ENCODE measurements at places on chromosomes 2 and 18.

GRCh38 chr2:85309699-85310321, 18.0 kb downstream of the TGOLN2 start:
- DNase-seq: no peak

- DNase-seq: no peak
Measured at GRCh38 chr2:192419786-192420185, 225.1 kb upstream of the TMEFF2 start.

- peak; percentile 84 for DNase-seq
Measured at GRCh38 chr2:219350710-219351221, 18.2 kb upstream of the RESP18 start.

DNA sequence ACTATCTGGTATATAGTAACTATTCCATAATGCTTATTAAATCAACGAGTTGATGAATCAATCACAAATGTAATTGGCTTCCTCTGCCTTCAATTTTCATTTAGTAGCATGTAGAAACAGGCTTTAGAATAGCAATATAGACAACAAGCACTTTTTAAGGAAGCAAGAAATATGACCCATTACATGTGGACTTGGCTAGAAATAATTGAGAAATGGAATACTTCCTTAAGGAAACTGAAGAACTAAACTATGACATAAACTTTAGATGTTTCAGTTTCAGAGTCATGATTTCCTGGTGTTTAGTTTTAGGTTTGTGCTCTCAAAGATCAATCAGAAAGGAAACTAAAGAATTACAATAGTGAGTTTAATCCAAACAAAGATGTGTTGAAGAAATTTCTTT, 443.8 kb downstream of the MBD2 start:
- DNase-seq: no peak

DNA sequence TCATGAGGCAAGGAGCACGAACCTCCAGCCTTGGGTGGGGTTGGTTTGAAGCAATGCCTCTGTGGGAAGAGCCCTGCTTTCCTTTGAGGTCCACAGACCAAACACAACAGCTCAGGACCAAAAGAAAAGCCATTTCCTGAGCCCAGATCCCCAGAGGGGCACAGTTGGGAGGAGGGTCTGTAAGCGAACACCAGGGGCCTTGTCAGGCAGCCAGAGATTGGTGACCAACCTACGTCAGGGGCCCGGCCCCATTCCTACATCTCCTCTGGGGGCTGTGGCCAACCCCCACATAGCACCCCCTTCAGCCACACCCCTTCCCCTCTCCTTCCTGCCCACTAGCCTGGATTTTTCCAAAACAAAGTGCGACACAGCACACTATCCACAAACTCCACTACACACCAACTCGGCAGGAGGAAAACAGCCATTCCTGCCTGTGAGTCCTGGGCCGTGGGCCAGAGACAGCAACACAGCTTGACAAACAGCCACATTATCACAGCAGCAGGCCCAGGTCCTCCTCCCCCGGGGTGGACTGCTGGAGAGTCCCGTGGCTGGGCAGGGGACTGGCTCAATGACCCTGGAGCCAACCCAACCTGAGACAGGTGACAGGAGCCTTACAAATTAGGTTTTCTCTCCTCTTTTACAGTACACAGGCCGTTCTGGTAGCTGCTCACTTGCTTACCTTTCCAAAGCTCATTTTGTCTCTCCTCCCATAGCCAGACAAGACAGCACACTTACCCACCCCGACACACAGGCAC, 98.8 kb downstream of the TNS1 start:
- peak; percentile 64 for DNase-seq

DNA sequence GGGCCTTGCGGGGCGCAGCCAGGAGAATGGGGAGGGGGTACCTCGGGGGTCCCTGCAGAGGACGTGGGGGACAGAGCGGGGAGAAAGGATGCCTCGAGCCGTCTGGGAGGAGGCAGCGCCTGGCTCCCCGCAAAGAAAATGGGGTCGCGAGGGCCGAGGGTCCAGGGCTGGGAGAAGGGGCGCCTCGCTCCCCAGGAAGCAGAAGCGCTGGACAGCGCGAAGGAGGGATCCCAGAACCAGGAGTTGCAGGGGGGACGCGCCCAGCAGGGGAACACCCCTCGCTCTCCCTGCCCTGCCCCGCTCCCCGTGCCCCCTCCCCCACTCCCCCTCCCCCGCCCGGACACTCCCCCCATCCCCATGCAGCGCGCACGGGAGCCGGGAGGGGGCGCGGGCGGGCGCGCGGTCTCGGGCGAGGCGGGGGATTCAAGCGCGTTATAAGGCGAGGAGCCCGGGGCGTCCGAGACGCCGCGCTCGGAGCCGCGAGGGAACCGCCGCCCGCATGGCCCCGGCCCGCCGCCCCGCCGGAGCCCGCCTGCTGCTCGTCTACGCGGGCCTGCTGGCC, at the start of gene ERFE:
ERFE (plus strand) TSS at position 462 of the 562 bp plus-strand sequence; CDS start at position 500, 38 bp downstream.
- peak; percentile 89 for DNase-seq

- DNase-seq: peak; percentile 87
Measured at GRCh38 chr2:217835931-217836891, 166.6 kb downstream of the TNS1 start.

GRCh38 chr2:66461664-66462500, 27.0 kb downstream of the MEIS1 start:
- no peak for DNase-seq

GRCh38 chr2:236678307-236678975, 108.8 kb downstream of the ACKR3 start:
- DNase-seq: no peak

GRCh38 chr2:102480285-102481195, 7.5 kb downstream of the SLC9A4 start:
- no peak for DNase-seq

DNA sequence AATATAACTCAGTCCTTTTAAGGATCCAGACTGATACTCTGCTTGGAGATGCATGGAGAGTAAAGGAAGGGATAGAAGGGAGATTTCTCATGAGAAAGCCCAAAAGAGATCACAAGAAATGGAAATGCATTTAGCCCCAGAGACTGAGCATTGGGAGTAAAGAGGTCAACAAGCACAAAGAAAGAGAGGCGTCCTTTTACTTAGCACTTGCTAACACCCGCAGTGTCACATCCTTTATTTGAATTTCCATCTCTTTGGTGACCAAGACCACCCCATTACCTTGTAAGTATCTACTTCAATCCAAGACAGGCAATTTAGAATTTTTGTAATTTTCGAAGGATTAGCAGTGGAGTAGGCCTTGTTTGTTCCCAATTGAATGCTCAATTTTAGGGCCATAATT, 111.8 kb upstream of the DCC start:
- no peak for DNase-seq

Measured in GM03348 (cell line).